ENCODE measurements at places on chromosomes 11 and 22. TPM values are rescaled to one million over a fixed set of nuclear protein-coding genes. Genes with fewer than 3 reads are reported as not detected.

The TIGD3 gene
- total RNA-seq, result 0.20 TPM

The OSBP2 gene
- total RNA-seq, result 15.4 TPM

The ANO3 gene
- 0.30 TPM for total RNA-seq

The STK33 gene
- total RNA-seq, result 0.69 TPM

The LAYN gene
- total RNA-seq, result 9.6 TPM

The PHOX2A gene
- total RNA-seq, result not detected

The TMEM123 gene
- total RNA-seq, result 117 TPM

The SLC35F2 gene
- total RNA-seq, result 11.7 TPM

The MRPL11 gene
- total RNA-seq, result 18.8 TPM

The APOL6 gene
- total RNA-seq, result 15.5 TPM

The DBX1 gene
- not detected for total RNA-seq

The SLC25A18 gene
- 0.20 TPM for total RNA-seq

The OR52I1 gene
- not detected for total RNA-seq

The BTG4 gene
- total RNA-seq, result not detected

The BIRC2 gene
- 66.5 TPM for total RNA-seq

The SLC5A1 gene
- total RNA-seq, result 13.7 TPM

The CENPM gene
- total RNA-seq, result 8.4 TPM

The ACR gene
- total RNA-seq, result 0.39 TPM

The SAA1 gene
- not detected for total RNA-seq

The GLYATL2 gene
- total RNA-seq, result 2.8 TPM

The RIBC2 gene
- 2.1 TPM for total RNA-seq

The C11orf42 gene
- not detected for total RNA-seq

The SAA4 gene
- total RNA-seq, result not detected

The OR51E2 gene
- total RNA-seq, result 0.10 TPM

The TALDO1 gene
- total RNA-seq, result 134 TPM

The MPPED2 gene
- total RNA-seq, result 9.0 TPM

The SCARF2 gene
- total RNA-seq, result 10.3 TPM

The INPP5J gene
- total RNA-seq, result 0.39 TPM

The CAPN5 gene
- total RNA-seq, result 8.2 TPM

The TRIM64 gene
- not detected for total RNA-seq

The ART1 gene
- total RNA-seq, result 0.20 TPM

The VWCE gene
- total RNA-seq, result 0.49 TPM

The ALX4 gene
- 3.7 TPM for total RNA-seq

The GNG3 gene
- total RNA-seq, result not detected

The OR51B5 gene
- 0.30 TPM for total RNA-seq

The SEPTIN3 gene
- 1.9 TPM for total RNA-seq

The TEX54 gene
- total RNA-seq, result not detected

The TTC28 gene
- total RNA-seq, result 29.0 TPM

The RAB36 gene
- 2.3 TPM for total RNA-seq

The LRRC32 gene
- total RNA-seq, result 17.5 TPM

The PYGM gene
- 45.7 TPM for total RNA-seq

The HTATIP2 gene
- total RNA-seq, result 6.9 TPM

The MS4A2 gene
- total RNA-seq, result 11.1 TPM

The TNNT3 gene
- 428 TPM for total RNA-seq

The NNMT gene
- total RNA-seq, result 26.7 TPM

Data from skin of body (tissue), 3 donors.